ENCODE measurements at places on chromosomes 7 and 10.

DNA sequence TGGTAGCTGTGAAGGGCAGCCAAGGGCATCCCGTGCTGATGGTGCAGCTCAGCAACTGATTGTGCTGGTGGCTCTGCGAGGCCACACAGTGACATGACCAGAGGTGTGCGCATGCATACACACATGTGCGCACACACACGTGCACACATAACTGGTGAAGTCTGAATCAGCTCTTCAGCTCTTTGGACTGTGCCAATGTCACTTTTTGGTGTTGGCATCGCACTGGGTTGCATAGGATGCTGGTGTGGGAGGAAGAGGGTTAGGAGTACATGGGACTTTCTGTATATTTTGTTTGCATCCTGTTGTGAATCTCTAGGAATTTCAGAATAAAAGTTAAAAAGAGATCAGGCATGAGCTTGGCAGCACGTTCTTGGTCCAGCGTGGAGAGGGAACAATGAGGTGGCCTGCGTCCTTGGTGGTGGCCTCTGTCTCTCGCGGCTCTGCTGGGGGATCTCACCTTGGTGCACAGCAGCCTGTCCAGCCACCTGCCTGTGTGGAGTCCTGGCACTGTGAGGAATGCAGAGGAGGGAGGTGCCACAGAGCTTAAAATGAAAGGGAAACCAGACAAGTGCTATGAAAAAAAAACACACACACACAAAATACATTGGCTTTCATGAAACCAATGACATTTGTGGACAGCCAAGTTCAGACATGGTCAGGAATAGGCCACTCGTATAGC lies 124.0 kb downstream of the TRRAP start:
- no peak for DNase-seq

DNA sequence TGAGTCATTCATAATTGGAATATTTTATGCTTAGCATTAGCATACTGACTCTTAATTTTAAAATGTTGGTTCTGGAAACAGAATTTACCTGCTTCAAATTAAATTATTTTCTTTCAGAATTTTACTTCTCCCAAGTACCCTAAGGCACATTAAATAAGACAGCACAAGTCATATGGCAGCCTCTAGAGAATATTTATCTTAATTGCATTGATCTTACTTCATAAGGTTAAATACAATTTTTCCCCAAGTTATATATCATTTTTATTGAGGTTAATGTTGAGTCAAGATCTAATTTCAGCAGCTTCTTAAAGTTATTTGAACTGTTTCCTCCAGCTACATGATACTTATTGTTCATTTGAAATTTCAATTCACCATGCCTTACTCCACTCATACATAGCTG lies 123.1 kb upstream of the IMMP2L start:
- DNase-seq: no peak

DNA sequence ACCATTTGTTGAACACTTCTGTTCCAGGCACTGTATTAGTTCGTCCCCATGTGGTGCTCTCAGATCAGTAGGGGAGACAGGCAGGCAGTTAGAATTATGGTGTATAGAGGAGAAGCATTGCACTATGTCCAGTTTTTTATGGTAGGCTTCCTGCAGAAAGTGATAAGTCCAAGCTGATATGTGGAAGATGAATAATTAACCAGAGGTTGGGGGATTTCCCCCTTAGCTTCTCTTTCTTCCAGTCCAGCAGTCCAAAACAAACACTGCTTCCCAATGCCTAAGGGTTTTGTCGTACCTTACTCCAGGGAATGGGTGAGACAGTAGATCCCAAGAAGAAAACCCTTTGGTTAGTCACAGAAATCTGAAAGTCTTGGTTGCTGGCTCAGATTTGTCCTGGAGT lies 19.2 kb downstream of the HIF1AN start:
- no peak for DNase-seq

DNA sequence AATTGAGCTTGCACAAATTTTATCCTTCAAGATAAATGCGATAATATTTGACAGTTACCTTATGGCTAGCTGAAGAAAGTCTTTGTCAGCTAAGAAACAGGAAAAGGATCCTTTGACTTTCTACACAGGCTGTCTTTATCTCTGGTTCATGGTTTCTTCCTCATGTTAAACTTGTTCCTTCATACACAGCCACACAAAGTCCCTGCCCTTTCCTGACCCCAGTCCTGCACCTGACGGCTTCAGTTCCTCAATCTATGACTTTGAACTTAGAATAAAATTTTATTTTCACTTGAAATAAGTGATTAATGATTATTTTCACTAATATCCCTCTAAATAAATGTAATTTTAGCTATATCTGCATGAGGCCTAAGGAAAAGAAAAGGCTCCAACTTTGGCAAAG lies 77.8 kb upstream of the PRSS1 start:
- DNase-seq: no peak

- no peak for DNase-seq
These were observed 194.4 kb upstream of the C7orf33 start for GRCh38 chr7:148395990-148396716.

GRCh38 chr10:31751051-31751737 lies 177.4 kb downstream of the ARHGAP12 start:
- no peak for DNase-seq

DNA sequence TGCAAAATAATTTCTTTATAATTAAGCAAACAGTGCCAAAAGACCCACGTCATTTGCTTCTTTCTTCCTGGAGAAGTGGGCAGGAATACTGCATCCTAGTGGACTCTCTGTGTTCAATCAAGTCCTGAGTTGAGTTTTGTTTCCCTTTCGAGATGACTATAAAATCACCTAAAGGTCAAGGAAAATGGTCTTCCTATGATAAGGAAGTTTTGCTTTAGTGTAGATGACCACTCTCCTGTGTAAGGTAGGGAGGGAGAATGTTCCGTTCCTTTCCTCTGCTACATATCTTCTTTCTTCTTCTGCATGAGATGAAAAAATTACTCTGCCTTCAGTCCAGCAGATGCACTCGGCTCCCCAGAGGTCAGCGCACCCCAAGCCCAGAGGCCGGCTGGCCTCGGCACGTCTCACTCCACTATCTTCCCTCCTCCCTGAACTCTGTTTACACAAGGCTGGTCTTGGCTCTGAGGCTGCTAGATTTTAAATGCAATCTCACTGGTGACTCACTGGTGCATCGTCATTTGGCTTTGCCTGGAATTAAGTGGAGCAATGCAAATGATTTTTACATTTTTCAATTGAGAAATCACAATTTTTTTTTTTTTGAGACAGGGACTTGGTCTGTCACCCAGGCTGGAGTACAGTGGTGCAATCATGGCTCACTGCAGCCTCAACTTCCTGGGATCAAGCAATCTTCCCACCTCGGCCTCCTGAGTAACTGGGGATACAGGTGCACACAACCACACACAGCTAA lies 18.6 kb upstream of the VDAC2 start:
- no peak for DNase-seq

DNA sequence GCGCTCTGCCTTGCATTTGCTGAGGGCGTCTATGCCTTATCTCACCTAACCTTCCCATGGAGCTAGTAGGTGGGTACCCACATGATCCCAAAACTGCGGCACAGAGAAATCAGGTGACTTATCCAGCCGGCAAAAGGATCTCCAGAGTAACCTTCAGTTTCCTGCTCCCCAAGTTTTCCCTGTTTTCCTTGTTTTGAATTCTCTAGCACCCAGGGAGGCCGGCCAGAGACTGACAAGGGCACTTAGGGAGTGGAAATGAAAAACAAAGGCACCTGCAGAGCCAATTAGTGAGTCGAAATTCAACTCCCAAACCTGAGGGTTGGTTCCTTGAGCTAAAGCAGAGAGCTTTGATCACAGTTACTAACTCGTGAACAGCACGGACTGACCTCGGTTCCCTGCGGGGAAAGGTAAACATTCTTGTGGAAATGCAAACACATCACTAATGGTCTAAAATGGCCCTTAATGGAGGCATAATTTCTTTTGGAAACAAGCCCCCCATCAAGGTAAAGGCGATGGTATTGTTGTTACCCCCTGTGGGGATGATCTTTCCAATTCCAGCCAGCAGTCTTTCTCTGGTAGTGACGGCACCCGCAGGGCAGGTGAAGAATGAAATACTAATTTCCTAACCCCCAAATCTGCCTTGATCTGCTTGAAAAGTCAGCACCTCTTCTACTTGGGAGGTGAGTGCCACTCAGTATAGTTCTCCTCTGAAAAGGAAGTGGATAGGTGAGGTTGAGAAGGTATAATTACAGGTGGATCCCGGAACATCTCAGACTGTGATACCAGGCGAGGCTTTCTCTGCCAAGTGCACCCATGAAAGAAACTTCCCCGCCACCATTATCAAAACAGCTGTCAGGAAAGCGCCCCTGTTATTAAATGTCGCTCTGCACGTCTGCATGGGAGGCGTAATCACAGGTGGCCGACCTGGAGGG lies 365.6 kb upstream of the AUTS2 start:
- DNase-seq: no peak

GRCh38 chr7:121624958-121625357 lies 228.8 kb upstream of the FAM3C start:
- no peak for DNase-seq

DNA sequence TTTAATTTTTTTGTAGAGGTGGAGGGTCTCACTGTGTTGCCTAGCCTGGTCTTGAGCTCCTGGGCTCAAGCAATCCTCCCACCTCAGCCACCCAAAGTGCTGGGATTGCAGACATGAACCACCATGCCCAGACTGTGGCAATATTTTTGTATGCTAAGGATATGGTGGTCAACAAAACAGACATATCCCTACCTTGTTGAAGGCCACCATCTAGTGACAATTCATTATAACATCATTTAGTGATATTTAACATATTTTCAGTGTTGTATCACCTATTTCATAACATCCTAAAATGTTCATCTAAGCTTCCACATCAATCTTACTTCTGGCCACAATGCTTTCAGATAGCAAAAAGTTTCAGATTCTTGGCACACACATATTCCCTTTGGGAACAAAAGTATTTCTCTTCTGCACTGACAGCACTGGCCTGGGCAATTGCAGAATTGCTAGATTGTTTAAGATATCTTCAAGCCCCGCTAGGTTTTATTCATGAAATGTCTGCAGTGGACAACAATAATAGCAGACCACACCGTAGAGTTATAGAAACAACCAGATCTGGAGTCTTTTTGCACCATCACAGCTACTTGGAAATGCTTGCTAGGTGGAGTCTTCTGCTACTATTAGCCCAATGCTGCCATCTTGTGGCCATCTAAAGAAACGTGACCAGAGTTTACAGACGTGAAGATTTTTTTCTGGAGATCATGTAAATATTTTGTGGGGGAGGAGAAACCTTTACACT lies 58.4 kb downstream of the DNAJC12 start:
- DNase-seq: peak; percentile 70

DNA sequence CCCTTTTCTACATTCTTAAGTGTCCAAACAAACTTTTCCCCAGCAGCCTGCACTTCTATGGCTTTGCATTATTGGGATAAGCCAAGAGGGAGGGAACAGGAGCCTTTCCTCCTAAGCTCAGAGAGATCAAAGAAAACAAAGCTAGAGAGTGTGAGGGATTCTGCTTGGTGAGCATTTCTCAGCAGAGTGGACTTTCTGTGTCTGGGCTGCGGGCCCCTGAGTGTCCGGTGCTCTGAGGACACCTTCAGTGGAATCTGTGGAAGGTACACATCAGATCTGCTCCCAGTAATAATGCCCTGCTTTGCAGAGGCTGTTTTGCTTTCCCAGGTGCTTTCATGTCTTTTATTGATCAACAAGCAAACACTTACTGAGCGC lies 50.2 kb downstream of the KCNMA1 start:
- no peak for DNase-seq

DNA sequence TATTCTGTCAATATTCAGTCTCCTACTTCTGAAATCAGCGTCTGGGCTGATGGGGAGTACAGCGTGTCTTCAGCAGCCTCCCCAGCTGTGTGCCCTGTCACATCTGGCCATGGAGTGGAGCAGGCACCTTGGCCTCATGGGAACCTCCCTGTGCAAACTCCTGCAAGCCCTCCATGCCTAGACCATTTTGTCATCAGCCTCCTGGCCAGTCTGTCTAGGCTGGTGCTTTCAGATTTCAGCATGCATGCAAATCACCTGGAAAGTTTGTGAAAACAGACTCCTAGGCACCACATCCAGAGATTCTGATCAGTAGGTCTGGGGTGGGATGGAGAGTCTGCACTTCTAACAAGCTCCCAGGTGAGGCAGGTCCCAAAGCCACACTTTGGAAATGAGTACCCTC lies 26.2 kb upstream of the CCSER2 start:
- DNase-seq: no peak

GRCh38 chr10:3552281-3552680 lies 232.7 kb downstream of the KLF6 start:
- DNase-seq: no peak

DNA sequence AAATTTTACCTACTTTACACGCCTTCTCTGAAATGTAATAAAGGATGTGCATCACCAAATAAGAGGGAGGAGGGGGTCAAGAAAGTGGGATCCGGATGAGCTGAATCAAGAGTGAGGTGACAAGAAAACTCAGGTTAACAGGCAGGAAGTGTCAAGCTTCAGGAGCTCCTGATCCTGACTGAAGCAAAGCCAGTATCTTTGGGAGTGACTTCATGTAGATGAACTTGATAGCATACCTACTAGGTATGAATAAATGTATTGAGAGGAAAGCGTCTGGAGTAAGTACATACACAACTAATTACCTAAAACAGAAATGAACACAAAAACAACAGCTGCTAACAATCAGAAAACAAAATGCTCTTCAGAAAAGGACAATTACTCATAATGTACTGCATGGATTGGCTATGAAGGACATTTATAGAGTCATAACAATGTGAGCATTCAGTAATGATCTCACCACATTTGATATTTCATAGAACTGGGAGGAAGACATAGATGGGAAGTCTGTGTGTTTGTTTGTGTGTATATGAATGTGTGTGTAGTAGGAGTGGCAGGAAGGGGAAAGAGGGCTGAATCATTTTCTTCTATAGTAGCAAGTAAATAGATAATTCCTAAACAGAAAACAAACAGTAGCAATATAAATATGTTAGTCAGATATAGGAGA lies 29.4 kb downstream of the PRKG1 start:
- no peak for DNase-seq

DNA sequence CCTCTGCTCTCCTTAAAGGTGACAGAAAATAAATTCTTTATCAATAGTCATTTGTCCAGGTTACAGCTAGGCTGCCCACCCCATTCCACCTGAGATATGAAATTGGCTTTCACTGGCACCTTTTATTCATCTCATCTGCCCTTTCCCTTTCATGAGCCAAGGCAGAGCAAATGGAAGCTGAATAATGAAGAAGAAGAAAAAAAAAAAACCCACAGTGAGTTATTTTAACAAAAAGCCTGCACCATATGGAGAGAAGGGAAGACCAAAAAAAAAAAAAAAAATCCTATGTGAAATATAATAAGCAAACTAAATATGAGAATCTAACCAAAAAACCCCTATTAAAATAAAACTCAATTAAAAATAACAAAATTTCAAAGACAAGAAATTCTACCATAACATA lies 59.2 kb downstream of the CHCHD3 start:
- no peak for DNase-seq

GRCh38 chr7:102933763-102934162 lies 21.0 kb downstream of the LRRC17 start:
- DNase-seq: peak; percentile 10

GRCh38 chr7:154968336-154969001 lies 34.5 kb downstream of the PAXIP1 start:
- no peak for DNase-seq

- DNase-seq: no peak
These were observed 194.2 kb downstream of the GPAM start for GRCh38 chr10:111989136-111989911.

GRCh38 chr7:46288861-46289260 lies 367.8 kb upstream of the IGFBP3 start:
- no peak for DNase-seq

Measured in neural crest cell (in vitro differentiated cells).